ENCODE measurements at places on chromosomes 7 and 10.

- DNase-seq, result no peak
Measured at GRCh38 chr10:63105225-63106110, 27.7 kb upstream of the NRBF2 start.

- DNase-seq, result no peak
Measured at GRCh38 chr10:99993701-99994689, 15.8 kb downstream of the DNMBP start.

- no peak for DNase-seq
Measured at GRCh38 chr7:87766827-87767226, 109.3 kb downstream of the SLC25A40 start.

GRCh38 chr10:33477291-33478088, 143.0 kb upstream of the NRP1 start:
- no peak for DNase-seq

DNA sequence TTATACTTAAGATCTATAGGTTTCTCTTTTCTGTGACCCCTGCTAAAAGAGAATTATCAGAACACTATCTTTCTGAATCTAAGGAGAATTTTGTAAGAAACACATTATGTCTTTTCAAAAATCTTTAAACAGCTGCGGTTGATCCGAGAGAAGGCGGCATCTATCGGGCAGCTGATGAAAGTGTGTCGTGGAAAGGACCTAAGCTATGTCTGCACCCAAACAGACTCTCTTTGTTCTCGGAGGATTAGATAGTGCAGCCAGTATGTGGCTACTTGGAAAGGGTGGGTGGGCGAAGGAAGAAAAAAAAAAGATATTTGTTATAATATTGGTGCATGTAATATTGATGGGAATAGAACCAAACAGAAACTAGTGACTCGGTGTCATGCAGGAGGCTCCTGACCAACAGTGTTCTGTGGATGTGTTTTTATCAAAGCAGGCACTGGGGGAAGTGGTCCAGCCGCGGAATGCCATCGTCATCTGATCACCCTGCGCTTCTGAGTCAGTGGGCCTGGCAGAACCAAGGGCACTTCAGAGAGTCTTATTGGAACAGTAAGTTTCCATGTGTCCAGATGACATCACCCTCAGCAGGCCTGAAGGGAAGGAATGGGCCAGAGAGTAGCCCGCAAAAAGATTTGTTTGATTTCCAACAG, 509.7 kb upstream of the AKR1E2 start:
- no peak for DNase-seq

DNA sequence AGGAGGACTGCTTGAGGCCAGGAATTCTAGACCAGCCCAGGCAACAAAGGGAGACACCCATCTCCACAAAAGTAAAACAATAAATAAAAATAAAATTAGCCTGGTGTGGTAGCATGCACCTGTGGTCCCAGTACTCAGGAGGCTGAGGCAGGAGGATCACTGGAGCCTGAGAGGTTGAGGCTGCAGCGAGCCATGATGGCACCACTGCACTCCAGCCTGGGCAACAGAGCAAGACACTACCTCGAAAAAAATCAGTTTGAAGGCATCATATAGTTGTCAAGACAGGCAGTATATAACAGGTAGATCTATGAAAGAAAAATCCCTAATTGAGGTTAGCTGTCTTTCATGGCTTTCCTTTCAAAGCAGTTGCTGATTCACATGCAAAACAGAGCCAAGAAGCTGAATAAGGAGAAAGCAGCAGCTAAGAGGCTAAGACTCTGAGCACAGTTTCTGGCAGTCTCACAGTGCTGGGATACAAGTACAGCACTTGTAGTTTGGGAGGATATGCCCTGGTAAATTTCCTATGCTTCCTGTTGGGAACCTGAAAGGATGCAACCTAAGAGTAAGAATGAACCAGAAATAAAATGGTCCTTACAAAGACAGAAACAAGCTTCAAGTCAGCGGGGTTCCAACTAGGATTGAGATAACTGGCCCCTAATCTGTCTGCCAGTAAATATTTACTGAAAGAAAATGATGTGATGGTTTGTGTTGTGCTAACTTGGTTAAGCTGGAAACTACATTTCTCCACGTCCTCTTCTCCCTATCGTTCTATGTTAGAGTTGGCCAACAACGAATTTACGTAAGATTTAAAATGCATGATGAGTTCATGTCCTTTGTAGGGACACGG, 368.5 kb upstream of the HPS1 start:
- no peak for DNase-seq

GRCh38 chr10:23095966-23096801, 805 bp downstream of the MSRB2 start:
- peak; percentile 17 for DNase-seq

DNA sequence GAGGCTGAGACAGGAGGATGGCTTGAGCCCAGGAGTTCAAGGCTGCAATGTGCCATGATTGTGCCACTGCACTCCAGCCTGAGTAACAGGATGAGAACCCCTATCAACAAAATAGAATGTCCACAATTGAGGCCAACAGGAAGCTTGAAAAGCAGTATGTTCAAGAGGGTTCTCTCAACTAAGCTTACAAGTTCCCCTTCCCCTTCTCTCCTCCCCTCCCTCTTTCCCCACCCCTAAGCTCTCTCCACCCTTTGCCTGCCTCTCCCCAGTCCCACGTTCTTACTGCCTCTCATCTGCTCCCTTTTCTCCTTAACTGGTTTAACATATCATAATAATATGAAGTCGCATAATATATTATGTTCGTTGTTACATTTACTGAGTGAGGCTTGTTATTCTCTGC, 35.4 kb downstream of the KIAA1549 start:
- no peak for DNase-seq

GRCh38 chr7:151133986-151134742, 33.3 kb downstream of the GBX1 start:
- DNase-seq, result no peak

- DNase-seq, result no peak
Measured at GRCh38 chr10:96153070-96153469, 23.0 kb downstream of the ZNF518A start.

- no peak for DNase-seq
Measured at GRCh38 chr7:143203386-143203785, 18.5 kb upstream of the TAS2R40 start.

DNA sequence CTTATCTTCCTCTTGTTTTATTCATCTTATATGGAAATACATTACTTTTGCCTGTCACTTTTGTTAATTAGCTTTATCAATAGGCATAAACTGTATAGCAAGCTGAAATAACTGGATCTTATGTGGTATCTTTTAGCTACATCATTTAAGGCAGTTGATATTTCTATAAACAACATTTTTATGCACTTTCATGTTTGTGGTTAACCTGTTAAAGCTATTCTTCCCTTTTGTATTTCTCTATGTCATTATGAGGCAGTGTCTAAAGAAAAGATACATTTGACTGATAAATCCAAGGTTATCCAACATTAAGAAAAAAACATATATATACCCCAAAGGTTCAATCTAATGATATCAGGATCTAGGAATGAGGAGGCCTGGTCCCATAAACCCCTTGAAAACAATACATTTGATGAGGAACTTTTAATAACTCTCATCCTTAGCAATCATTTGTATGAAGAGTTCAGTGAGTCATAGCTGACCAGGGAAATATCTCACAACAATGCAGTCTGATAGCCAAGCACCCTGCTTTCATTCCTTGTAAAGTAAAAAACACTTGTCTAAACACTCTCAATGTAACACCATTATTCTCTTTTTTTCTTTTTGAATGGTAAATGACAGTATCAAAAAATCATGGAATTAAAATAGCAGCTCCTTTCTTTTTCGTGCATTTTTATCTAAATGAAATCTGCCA, 300.9 kb downstream of the NEBL start:
- DNase-seq, result peak; percentile 6

GRCh38 chr10:122993797-122994336, 13.7 kb downstream of the PSTK start:
- DNase-seq, result no peak

DNA sequence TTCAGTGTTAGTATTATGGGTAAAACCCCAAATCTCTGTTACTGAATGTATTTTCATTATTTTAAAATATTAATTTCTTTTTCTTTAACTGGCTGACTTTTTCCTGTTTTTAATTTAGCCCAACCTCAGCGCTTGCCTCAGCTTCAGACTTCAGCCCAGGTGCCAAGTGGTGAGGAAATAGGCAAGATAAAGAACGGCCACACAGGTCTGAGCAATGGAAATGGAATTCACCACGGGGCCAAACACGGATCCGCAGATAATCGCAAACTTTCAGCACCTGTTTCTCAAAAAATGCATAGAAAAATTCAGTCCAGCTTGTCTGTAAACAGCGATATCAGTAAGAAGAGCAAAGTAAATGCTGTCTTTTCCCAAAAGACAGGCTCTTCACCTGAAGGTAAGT, 57.5 kb downstream of the MDFIC start:
- DNase-seq, result no peak

DNA sequence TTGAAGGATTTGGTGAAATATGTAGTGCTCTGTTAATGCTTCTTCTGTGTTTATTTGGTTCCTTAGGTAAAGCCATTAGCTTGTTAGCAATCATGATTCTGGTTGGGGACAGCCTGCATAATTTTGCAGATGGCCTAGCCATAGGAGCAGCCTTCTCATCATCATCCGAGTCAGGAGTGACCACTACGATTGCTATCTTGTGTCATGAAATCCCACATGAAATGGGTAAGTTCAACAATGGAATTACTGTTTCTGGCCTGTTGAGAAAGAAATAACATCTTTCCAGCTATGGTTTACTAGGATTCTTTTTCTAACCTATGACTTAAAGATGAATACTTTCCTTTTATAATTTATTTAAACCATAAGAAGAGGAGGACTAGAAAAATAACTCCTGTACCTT, 48.9 kb downstream of the SLC39A12 start:
- no peak for DNase-seq

GRCh38 chr7:84363741-84364140, 169.2 kb upstream of the SEMA3A start:
- DNase-seq, result no peak

GRCh38 chr10:5538892-5539651, 14.3 kb downstream of the CALML3 start:
- DNase-seq, result no peak

- DNase-seq, result no peak
Measured at GRCh38 chr7:38463277-38464225, 167.6 kb downstream of the AMPH start.

DNA sequence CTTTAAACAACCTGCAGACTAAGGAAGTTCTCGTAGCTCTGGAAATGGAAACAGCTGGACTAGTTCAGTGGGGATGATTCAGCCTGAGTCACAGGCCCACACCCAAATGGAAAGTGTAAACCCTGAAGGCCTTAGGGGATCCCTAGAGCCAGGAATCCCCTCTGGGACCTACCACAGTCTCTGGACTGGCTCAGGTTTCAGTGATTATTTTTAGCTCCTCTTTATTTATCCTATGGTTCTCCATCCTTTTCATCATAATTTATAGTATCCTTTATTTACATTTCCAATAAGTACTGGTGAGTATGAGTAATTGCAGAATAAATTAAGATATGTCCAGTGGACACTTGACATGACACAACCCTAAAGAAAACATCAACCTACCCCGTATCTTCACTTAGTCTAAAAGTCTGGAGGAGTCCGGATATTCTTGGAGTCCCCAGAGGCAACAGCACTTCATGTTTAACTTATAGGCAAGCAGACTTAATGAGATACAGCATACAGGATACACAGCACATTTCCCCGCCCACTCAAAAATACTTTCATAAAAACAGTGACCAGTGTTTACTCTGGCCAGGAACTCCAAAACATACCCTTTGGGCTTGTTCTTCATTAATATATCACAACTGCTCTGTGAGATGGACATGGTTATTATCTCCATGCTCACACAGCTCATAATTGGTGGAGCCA, 28.4 kb upstream of the SEMA3E start:
- DNase-seq, result peak; percentile 74

DNA sequence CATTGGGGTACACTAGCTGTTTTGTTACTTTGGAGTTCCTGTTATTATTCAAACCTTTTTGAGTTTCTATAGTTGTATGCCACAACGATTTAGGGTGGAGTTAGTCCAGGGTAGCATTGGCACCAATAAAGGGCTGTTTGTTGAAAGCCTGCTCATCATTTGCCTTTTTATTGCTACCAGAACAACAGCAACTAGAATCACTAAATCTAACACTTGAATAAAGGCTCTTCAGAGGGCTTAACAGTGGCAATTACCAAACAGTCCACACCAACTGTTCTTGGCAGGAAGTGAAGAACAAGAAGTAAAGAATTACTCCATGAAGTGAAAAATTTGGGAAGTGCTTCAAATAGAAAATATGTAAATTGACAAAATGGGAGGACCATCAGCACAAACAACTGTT, 621.4 kb downstream of the PHTF2 start:
- DNase-seq, result no peak

DNA sequence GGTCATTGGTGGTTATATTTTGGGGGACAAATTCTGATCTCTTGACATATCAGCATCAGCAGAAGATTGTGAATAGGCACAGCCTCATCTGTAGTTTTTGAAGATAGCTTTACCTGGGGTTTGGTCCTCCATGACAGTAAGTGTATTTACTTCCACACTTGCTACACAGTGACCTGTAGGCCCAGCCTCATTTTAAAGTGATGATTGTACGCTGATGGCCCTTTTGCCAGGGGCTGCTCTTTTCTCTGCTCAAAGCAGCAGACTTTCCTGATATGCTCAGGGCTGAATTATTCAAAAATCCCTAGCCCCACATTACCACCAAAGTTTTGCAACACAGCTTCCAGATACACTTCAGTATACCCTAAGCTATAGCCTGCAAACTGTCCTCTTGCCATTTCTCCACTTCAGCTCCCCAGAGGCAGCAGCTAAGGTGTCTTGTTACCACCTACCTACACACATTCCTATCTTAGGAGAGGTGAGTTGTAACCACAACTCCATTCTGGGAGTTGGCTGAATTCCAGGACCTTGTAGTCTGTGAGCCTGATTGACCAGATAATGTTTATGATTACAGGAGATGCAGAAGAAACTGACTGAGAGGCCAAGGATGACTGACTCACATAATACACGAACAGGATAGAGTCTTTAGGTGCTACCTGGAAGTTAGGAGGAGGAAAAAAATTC, 6.0 kb downstream of the ASB4 start:
- peak; percentile 80 for DNase-seq

- no peak for DNase-seq
Measured at GRCh38 chr10:101484175-101484745, 103.8 kb downstream of the POLL start.

- peak; percentile 48 for DNase-seq
Measured at GRCh38 chr7:47914717-47915615, 33.3 kb downstream of the PKD1L1 start.

DNA sequence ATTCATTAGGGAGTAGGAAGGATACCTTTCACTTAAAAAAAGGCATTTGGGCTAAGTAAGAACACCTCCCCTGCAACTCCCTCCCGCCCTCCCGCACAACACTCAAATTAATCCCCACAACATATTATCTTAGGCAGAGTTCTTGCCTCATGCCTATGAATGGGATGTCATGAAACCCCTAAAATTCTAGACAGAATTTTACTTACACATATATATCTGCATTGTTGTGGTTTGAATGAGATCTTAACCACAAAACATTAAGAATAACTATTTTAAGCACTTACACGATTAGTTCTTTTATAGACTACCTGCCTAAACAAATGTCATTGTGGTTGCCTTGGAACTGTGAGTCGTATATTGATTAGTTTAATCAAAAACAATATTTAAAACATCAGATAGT, 4.5 kb upstream of the ITGB1 start:
- no peak for DNase-seq

- no peak for DNase-seq
Measured at GRCh38 chr10:112698818-112699164, 251.3 kb upstream of the TCF7L2 start.

Data from kidney glomerular epithelial cell (primary cell).